ENCODE measurements at places on chromosomes 13 and 19.

GRCh38 chr13:104301171-104301975 lies 1235.2 kb upstream of the SLC10A2 start:
- DNase-seq, result no peak

DNA sequence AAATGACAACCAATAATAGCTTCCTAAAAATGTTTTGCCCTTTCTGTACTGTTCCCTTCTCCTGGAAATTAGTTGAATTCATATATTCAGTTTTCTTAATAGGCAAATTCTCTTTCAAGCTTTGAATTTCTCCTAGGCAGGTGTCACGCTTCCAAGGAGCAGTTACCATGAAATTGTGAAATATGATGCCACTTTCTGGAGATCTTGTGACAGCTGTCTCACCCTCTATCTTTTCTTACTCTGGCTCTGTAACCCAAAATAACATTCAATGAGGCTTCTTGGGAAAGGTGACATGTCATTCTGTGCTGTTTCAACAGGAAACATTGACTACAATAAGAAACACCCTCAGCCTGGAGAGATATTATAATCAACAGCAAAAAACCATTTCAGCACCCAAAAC lies 80.3 kb upstream of the MRI1 start:
- no peak for DNase-seq

GRCh38 chr13:33480561-33480960 lies 195.0 kb upstream of the STARD13 start:
- DNase-seq, result no peak

DNA sequence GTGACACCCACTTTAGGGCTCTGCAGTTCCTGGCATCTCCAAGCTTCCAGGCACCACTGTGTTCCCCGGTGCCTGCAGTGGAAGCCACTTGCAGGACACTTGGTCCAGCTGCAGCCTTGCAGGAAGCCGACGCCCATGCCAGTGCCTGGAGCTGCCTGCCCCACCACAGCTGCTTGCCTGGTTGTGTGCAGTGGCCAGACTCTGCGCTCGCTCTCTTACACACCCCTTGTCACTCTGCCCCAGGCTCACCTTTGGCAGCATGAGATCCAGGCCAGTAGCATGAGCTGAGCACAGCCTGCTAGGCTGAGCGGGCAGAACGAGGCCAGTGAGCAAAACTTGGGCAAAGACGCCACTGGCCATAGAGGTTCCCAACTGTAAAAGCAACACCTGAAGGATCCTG lies 57.7 kb downstream of the SLITRK1 start:
- DNase-seq, result no peak

- no peak for DNase-seq
Measured at GRCh38 chr19:5018224-5019015, 49.5 kb downstream of the KDM4B start.
